NCI-H1930 (cell line): ENCODE measurements at places on chromosomes 16 and 17.
A peak's percentile ranks its signal among the peaks of the same experiment; 100 is the strongest.

GRCh38 chr16:57628008-57628781 is at the start of gene ADGRG1:
Gene ADGRG1, plus strand, starts transcription at chr16:57628630. Its CDS starts 21,658 bp downstream, at chr16:57650288.
- DNase-seq, result no peak

- no peak for DNase-seq
Measured at GRCh38 chr16:57640612-57641011, 12.2 kb downstream of the ADGRG1 start.

- no peak for DNase-seq
Measured at GRCh38 chr17:1374431-1375177, 25.4 kb downstream of the YWHAE start.

DNA sequence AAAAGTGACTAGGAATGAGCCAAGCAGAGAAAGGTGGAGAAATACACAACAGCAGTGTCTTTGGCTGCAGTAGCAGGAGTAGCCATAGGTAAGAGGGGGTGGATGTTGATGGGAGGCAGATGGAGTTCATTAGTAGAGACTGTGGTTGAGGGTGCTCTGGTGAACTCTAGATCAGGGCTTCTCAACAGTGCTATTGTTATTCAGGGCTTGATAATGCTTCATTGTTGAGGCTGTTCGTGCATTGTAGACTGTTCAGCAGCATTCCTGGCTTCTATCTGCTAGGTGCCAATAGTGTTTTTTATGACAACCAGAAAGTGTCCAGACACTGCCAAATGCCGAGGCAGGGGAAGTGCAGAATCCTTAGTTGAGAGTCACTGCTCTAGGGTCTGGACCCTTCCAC is 3.6 kb downstream of the ALKBH5 start:
- DNase-seq, result no peak

- peak; percentile 75 for DNase-seq
Measured at GRCh38 chr17:57783338-57783742, 38.2 kb upstream of the CCDC182 start.

GRCh38 chr17:9531034-9531433 is 44.6 kb downstream of the STX8 start:
- no peak for DNase-seq

- DNase-seq, result no peak
Measured at GRCh38 chr16:89040861-89041570, 52.6 kb upstream of the ACSF3 start.

- no peak for DNase-seq
Measured at GRCh38 chr17:65787503-65787902, 226.1 kb upstream of the AXIN2 start.

GRCh38 chr17:78977997-78978973 is 1.4 kb downstream of the LGALS3BP start:
- DNase-seq, result no peak

- DNase-seq, result no peak
Measured at GRCh38 chr16:73322856-73323255, 274.9 kb upstream of the ZFHX3 start.

DNA sequence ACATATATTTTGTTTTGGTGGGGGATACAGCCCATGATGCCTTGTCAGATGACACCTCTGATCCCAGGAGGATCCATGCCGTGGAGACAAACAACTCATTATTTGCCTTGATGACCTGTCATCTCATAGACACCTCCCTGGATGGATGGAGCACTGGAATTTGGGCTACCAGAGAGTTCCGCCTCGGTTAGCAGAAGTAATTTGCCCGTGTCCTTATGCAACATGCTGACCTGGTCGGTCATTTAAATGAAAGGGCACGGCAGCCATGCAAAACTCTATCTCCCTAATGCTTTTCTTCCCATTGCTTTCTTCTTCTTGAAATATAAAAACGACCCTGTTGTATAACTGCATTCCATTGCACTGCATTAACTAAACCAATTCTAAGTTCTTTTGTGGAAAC is 145.3 kb downstream of the GRIN2A start:
- DNase-seq, result no peak
